ENCODE measurements at places on chromosomes 2 and 18.

DNA sequence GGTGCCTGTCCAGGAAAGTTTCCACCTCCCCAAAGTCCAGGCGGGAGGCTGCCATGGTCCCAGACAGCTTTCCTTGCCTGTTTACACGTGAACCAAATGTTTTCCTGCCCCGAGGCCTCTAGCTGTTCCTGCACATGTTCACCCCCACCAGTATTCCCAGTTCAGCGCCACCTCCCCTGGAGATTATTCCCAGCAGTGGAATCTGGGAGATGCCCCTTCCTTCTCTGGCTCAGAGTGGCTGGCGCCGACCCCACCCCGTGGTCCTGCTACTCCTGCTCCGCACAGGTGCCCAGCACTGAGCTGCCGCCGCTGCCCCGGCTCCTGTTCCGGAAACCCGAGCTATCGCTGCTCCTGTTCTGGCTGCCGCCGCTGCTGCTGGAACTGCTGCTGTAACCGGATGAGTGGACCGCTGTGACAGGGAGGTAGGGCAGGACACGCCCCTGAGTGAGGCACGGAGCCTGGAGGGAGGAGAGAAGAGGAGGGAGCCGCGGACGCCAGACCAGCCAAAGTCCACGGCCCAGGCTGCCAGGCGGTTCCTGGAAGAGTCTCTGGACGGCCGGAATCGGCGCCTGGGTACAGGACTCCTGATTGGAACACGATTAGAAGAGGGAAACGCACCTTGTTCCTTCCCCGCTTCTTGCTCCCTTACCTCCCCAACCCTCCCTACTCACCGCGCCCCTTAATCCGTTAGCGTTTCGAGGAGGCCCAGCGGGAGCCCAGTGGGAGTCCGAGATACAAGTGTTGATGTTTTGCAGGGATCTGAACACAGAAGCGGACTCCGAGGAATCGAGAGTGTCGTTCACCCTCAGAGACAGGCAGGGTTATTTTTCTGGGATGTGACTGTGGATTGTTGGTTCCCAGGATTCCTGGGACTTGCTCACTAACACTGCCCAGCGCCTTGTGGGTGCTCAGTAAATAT lies at the start of gene PDE11A:
TSS of gene PDE11A (minus strand) at position 395 of the 919 bp plus-strand sequence. CDS start at position 55, 340 bp downstream.
- DNase-seq = no peak

DNA sequence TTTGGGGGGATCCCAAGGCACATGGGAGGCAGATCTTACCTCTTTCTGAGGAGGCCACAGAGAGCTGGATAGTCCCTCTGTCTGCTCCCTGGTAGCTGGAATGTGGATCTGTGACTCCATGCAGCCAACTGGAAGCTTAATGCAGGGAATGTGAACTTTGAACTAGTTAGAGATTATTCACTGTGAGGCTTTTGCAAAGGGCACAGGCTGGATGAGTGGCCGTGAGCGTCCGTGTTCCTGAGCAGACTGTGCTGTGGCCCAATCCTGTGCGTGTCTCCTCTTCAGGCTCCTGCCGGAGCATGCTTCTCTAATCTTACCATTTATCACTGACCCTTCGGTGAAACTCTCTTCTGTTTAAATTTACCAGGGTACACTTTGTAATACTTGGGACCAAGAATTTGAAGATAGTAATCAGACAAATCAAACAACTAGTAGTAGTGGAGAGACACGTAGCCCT lies 187.6 kb downstream of the PTPRM start:
- no peak for DNase-seq

DNA sequence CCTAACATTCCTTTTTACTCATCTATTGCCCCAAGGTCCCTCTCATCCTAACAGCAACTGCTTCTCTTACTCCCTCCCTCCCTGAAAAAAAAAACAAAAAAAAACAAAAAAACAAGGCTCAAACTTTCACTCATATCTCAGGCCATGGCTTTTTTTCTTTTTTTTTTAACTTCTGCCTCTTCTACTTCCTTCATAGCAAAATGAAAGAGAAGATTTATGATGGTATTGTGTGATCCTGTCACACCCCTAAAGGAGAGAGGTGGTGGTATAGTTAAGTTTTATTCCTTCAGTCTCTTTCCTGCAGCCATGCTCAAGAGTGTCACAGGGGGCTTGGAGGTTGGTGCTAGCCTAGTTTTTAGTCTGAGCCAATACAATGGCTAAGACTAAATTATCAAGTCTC lies 21.5 kb upstream of the EPC2 start:
- DNase-seq = no peak

DNA sequence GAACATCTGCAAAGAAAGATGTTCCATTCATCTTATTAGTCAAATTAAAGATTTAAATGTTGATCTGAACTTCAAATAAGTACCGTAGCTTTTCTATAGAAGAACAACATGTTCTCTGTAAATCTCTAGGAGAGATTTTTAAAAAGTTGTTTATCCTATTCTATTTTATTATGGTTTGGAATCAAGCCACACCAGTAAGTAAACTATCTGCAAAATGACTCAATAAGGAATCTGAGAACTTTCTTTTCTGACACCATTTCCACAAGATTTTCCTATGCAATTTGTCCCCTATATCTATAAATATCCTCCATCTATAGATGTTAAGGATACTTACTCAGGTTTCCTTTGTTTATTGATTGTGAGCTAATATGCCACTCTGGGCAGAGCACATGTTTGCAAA lies 736.6 kb downstream of the CBLN2 start:
- no peak for DNase-seq

- DNase-seq = no peak
These were observed 15.5 kb downstream of the PTPN2 start for GRCh38 chr18:12868576-12868975.

DNA sequence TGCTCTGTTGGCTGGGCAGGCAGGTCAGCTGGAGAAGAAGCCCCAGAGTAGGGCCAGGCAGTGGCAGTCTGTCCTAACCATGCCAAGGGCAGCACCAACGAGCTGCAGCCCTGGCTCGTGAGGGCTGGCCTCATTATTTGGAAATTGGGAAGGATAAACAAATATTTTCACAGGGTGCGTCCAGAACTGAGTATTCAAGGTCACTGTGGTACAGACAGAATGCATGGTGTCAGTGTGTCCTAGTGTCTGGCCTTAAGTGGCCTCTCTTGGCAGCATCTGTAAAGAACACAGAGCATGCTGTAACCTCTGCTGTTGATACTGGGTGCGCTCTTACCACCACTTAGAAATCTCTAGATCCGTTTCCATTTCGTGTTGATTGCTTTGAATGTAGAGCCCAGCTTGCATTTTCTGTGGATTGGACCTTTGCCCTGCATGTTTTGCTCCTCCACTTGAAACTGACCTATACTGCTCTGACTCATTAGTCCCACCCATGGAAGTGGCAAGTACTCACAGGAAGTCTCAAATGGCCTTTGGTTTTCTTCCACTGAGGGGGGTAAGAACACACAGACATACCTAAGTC lies 88.2 kb downstream of the GREB1L start:
- no peak for DNase-seq

GRCh38 chr2:114068438-114068837 lies 178.5 kb downstream of the ACTR3 start:
- no peak for DNase-seq

- DNase-seq = no peak
These were observed 75.5 kb upstream of the MSTN start for GRCh38 chr2:190138032-190138431.

GRCh38 chr2:2720351-2720750 lies 389.3 kb upstream of the MYT1L start:
- DNase-seq = no peak

GRCh38 chr2:9984217-9984739 lies 32.8 kb downstream of the GRHL1 start:
- DNase-seq = peak; percentile 75

- no peak for DNase-seq
These were observed 28.2 kb upstream of the GIGYF2 start for GRCh38 chr2:232668805-232669444.

- DNase-seq = no peak
These were observed 160.6 kb upstream of the DOK6 start for GRCh38 chr18:69239849-69240674.

- DNase-seq = no peak
These were observed 38.7 kb downstream of the RALBP1 start for GRCh38 chr18:9513971-9514512.

GRCh38 chr2:187466129-187466792 lies 18.2 kb upstream of the CALCRL start:
- DNase-seq = no peak

- peak; percentile 69 for DNase-seq
These were observed 147.1 kb upstream of the FHL2 start for GRCh38 chr2:105545730-105546627.

- no peak for DNase-seq
These were observed 114.7 kb downstream of the NDUFA10 start for GRCh38 chr2:239910404-239910803.

DNA sequence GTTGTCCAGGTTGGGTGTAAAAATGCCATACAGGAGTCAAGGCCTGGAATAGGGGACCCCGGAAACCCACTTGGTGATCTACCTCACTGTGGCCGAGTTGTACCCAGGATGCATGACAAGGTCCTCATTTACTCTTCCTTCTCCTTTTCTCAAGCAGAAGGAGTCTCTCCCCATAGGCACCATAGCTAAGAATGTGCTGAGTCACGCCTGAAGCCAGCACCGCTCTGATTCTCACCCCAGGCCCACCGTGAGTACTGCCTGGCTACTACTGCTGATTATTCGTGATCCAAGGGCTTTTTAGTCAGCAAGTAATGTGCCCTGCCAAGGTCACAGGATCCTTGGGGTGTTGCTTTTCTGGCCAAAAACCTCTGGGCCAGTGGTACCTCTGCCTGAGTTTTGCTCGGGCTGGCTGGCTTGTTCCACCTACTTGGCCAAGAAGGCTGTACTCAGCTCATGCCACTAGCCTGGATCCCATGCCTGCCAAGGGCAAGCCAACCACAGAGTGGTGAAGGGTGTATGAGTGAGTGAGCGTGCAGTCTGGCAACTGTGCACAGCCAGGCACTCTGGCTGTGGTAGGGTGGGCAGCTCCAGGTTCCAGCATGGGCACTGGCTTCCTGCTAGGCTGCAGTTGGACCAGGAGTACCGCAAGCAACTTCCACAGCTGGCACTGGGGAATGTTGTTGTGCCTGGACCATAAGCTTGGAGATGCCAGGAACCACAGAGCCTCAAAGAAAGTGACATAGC lies 650.1 kb upstream of the VRK2 start:
- no peak for DNase-seq

DNA sequence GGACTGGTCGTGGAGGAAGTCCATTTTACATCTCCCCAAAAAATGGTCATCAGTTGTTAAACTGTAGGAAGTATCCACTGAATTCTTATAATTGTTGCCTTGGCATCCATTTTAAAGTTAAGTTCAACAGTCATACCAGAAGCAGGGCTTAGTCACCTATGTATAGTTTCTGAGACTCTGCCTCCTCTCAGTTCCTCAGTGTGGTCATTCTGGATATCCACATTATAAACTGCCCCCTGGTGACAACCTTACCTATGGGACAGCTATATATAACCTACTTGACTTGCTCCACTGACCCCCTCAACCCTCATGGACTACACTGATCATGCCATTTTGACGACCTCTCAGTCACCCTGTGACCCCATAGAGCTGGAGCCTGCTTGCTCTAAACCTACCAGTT lies 617.0 kb downstream of the LRP1B start:
- DNase-seq = no peak

DNA sequence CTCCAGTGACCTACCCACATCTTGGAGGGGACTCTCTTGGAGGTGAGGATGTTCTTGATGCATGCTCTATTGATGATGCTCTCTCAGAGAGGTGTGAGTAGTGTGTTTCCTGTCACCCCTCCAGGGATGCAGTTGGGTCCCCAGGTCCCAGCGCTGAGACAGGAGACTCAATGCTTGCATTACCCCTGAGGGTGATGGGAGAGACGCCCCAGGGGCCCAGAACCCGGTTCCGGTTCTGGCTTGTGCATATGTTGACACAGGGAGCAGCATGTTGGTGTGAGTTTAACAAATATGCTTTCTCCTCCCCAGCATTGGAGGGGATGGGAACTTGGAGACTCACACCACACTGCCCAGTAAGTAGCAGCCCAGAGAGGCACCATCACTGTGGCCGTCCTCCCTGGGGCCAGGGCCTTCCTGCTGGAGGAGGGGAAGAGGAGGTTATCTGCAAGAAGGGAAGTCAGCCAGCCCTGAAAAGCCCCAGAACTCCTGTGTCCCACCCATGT lies 124.5 kb downstream of the PLB1 start:
- no peak for DNase-seq

GRCh38 chr18:48605408-48605845 lies 66.6 kb downstream of the CTIF start:
- DNase-seq = peak; percentile 17

DNA sequence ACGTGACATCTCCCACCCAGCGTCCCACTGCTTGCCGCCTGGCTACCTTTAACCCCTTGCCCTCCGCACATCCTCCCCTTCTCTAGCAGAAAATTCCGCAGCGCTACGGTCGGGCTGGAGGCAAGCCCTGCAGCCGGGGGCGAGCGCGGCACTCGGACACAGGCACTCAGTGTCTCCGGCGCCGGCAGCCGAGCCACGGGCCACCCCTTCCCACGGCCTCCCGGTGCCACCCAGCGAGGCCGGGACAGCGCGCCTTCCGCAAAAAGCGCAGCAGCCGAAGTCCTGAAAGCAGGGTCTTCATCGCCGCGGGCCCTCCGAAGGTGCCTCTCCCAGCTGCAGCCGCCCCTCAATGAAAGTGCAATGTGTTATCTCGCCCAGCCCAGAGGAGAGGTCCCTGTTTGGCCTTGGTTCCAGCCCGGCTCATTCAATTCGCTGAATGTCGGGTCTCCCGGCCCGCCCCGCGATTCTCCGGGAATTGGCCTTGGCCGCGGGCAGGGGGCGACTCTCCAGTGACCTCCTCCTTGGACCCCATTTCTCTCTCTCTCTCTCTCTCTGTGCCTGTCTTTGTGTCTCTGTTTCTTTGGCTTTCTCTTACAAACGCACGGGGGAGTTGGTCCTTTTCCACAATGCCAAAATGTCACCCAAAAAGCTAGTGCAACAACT lies 1.1 kb downstream of the DLGAP1 start:
- DNase-seq = no peak

GRCh38 chr2:33072614-33073013 lies 125.9 kb downstream of the LTBP1 start:
- no peak for DNase-seq

- no peak for DNase-seq
These were observed 123.4 kb downstream of the MTCL1 start for GRCh38 chr18:8828798-8829197.
